Activated T-cell treated with anti-CD3 and anti-CD28 coated beads for 4 hours (primary cell): ENCODE measurements at places on chromosomes 3 and 15.

GRCh38 chr15:57570994-57571393 is 20.7 kb upstream of the MYZAP start:
- DNase-seq, result no peak

DNA sequence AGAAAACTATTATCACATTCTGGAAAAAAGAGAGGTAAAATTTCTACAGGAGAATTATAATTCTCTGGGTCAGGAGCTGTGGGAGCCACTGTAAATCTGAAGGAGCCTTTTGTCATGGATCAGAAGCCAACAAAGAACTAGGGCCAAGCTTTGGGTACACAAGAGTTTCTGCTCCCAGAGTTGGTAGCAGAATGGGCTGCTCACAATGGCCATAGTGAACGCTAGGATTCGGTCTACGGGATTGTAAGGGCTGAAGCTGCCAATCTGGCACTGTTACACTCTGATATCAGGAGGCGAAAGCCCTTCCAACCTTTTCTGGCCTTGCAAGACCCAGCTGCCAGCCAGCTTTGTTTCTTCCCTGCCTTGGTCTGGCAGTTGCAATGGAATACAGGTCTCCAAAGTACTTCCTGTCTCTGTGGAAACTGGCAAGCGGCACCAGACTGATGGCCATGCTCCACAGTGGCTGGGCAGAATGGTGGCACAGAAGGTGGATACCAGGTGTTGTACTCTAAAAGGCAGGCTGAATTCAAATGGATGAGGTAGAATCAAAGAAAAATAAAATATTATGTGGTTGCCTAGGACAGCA is 831.7 kb downstream of the CADM2 start:
- no peak for DNase-seq

GRCh38 chr3:138974462-138974861 is 27.4 kb downstream of the FOXL2NB start:
- no peak for DNase-seq

DNA sequence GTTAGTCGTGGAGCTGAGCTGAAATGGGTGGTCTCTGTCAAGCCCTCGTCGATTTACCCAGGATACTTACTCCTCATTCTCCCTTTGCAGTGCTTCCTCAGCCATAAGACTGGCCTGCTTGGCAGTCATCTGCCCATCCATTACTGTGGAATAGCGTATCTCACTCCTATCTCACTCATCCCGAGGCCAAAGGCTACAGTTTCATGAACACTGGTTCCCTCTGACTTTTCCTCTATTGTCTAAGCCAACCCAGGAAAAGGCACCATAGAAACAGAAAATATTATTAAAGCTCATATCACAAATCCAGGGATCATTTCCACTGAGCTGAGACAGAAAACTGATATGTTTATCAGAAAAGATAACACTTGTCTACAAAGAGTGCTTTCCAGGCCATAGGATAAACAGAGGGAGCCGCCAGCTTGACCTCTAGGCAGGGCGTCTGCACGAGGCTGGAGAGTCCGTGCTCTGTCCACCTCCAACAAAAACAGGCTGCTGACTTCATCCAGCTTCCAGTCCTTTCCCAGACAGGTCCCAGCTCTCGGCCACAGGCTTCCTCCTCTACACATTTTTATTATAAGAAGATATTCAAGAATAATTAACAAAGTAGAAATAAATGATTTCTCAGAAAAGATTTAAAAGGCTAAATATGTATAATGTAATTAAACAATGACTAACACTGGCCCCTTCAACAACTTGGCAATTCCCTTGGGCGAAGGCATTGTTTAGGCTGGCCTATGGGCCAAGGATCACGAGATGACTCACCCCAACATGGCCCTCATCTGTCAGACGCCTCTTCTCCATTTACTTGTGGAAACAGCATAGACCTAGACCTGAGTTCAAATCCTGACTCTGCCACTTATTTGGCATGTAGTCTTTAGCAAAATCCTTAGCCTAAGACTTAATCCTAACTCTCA is 27.4 kb upstream of the BOC start:
- DNase-seq, result no peak

DNA sequence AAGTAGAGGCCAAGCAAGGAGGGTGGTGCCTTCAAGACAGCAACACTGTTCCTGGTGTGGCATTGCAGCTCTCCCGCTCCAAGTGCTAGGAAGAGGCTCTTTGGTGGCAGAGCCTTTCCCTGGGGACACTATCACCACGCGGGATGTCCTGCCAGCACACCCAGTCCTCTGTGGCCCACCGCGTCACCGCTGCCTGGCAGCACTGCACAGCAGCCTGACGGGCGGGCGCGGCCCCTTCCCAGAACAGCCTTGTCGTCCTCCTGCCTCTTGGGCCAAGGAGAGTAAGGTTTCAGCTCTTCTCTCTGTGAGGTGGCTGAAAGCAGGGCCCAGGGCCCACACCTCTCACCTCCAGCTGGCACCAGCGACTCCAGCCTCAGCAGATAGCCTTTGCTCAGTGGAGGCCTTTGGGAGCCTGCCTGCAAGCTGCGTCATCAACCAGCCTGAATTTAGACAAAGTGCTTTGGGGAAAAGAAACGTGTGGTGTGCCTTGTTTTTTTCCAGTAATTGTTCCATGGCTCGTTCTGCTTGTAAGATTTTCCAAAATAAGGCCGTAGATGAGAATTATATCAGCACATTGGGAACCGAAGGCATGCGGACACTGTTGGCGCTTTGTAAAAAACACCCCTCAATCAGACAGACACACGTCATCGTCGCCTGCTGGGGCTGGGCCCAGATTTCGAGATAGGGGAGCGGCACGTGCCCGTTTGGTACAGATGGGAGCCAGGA is 65.0 kb downstream of the AAGAB start:
- DNase-seq, result no peak

GRCh38 chr15:56982987-56983386 is 64.5 kb downstream of the TCF12 start:
- no peak for DNase-seq

GRCh38 chr15:73637527-73637926 is 4.3 kb upstream of the NPTN start:
- DNase-seq, result no peak

GRCh38 chr15:68515371-68516095 is 63.3 kb upstream of the CORO2B start:
- DNase-seq, result no peak

- DNase-seq, result no peak
These were observed 6.8 kb downstream of the PEAK1 start for GRCh38 chr15:77412972-77413698.

DNA sequence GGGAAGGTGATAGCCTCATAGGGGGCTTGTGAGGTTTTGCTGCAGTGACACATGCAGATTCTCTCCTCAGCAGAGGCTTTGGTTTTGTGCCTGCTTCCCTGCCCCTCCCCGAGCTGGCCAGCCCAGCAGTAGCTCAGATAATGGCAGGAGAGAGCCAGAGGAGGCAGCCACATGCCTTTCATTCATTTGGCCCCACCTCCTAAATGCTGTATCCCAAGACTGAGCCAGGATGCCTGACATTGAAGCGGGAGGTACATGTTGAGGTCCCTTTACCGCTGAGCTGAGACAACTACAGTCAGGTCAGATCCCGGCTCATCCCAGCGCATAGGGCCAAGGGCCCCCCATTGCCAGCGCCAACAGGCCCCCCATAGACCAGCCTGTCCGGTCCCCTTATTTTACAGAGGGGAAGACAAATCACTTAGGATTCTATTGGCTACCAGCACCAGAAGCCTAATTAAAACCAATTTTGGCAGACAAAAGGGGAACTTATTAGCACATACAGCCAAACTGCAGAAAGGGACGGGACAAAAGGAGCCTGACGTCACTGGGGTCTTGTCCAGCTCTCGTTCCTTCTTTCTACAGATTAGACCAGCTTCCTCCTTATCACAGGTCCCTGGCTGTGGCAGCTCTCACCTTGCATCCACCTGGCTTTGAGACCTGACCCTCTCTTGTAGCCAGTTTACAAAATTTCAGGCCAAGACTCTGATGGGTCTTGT is 12.1 kb upstream of the POLG start:
- no peak for DNase-seq

DNA sequence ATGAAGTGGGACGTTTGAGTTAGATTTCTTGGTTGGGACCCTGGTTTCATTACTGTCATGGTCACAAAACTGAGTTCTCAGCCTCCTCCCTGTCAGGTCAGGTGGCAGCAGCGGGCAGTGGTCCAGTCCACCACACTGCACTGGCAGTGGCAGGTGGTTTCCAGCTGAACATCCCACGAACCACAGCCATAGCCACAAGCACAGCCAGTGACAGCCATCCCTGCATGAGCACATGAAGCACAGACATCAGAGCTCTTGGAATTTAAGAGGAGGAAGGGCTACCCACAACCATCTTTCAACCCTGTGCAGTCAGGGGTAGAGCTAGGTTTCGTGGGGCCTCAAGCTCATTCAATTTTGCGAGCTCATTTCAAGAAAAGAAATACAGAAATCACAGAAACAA is 1.5 kb downstream of the RETNLB start:
- no peak for DNase-seq

GRCh38 chr3:176839901-176840300 is 357.4 kb downstream of the TBL1XR1 start:
- DNase-seq, result no peak

- no peak for DNase-seq
These were observed 437.7 kb downstream of the SI start for GRCh38 chr3:164640591-164640990.

- DNase-seq, result no peak
These were observed 3.6 kb downstream of the CLEC3B start for GRCh38 chr3:45029661-45030060.

- DNase-seq, result no peak
These were observed 281.2 kb upstream of the DPH6 start for GRCh38 chr15:35827141-35827540.

DNA sequence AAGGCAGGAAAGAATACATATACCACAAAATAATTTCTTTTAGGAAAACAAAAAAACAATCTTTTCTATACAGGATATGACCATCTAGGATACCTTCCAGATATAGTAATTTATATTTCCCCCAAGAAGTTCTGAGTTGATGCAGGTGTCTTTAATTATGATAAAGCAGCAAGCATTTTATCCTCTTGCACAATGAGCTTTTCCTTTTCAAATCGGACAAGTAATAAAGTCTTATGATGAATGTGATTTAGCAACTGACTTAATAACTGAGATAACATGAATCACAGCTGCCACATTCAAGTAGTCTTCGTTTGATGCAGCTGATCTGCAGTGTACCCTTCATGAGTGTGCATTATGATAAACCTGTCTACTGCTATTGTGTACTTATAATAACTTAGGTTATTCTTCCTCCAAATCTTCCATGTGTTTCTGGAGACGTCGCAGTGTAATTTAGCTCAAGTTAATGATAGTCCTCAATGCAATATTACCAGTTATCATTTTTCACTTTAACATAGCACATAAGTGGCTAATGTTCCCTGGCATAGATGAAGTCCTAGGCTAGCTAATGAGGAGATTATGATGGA is 260.3 kb upstream of the MRPL3 start:
- DNase-seq, result no peak

GRCh38 chr3:83033133-83033532 is 1271.7 kb upstream of the GBE1 start:
- DNase-seq, result no peak

- no peak for DNase-seq
These were observed 330.9 kb upstream of the POU1F1 start for GRCh38 chr3:87607234-87607633.

DNA sequence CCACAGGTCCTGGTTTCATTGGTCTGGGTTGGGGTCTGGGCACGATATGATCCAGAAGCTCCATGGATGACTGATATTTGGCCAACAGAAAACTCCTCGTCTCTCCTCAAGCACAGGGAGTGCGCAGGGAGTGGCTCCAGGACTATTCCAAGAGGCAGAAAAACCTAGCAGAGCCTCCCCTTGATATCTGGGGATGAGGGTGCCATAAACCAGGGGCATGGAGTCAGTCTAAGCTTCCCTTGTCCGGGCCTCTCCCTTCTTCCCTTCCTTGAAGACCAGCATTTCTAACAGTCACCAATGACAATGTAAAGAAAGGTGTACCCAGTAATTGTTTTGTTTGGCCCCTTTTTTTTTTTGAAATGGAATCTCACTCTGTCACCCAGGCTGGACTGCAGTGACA is 99.4 kb upstream of the HACD2 start:
- DNase-seq, result no peak

- DNase-seq, result peak; percentile 33
These were observed 124.6 kb downstream of the AKAP13 start for GRCh38 chr15:85504749-85505676.

DNA sequence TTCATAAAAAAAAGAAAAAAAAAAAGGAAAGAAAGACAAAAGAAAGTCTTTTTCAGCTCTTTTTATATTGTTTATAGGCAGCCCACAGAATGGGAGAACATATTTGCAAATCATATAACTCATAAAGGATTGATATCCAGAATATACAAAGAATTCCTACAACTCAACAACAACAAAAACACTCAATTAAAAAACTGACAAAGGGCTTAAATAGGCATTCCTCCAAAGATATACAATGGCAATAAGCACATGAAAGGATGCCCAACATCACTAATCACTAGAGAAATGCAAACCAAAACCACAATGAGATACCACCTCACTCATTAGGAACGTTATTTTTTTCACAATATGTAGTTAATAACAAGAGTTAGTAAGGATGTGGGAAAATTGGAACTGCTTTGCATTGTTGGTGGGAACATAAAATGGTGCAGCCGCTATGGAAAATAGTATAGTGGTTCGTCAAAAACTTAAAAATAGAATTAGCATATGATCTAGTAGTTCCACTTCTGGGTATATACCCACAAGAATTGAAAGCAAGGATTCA is 54.2 kb upstream of the CMTM8 start:
- DNase-seq, result no peak

GRCh38 chr3:58237238-58237940 is at the start of gene ABHD6:
Gene ABHD6, plus strand, starts transcription at chr3:58237792. Its CDS starts 18,795 bp downstream, at chr3:58256587.
- peak; percentile 78 for DNase-seq

GRCh38 chr3:113736548-113737089 is 9.4 kb downstream of the NAA50 start:
- DNase-seq, result no peak

DNA sequence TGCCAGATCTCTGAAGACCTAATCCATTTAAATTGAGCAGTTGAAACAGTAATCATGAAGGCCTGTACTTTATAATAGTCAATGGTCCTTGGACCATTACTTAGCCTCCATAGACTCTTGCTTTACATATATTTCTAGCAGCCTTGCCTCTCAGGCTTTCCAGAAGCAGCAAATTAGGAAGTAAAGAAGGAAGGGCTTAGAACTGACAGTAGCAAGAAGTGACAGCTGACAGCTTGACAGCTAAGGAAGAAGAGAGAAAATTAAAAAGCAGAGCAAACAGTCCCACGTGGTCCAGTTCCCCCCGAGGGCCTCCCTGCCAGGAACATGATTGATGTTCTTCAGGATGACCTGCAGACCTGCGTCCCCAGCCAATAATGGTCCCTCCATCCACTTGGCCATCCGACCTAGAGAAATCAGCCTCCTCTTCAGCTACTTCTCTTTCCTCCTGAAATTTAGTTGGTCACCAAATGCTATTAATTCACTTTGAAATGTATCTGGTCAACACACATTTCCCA is 15.0 kb upstream of the PSMD6 start:
- DNase-seq, result no peak

DNA sequence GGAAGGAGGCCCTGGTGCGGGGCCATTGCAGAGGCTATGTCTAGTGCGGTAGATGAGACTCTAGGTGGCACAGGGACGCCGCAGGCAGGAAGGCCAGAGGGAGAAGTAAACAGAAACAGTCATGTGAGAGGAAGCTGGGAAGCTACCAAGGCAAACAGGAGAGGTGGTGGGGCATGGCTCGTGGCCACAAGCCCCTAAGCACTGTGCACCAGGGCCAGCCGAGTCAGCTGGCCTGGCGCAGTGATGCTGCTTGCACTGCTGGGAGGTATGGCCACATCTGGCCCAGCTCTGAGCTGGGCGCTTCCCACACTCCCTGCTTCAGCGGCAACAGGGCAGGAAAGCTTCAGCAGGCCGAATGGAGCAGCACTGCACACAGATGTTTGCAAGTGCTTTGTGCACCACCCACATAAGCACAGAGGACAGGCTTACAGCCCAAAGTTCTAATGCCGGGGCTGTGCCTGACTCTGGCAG is 76.6 kb downstream of the SRGAP3 start:
- no peak for DNase-seq
